Hepatocyte (in vitro differentiated cells): ENCODE measurements at places on chromosomes 6 and 20. TPM values are rescaled to one million over a fixed set of nuclear protein-coding genes. Genes with fewer than 3 reads are reported as not detected.

DNA sequence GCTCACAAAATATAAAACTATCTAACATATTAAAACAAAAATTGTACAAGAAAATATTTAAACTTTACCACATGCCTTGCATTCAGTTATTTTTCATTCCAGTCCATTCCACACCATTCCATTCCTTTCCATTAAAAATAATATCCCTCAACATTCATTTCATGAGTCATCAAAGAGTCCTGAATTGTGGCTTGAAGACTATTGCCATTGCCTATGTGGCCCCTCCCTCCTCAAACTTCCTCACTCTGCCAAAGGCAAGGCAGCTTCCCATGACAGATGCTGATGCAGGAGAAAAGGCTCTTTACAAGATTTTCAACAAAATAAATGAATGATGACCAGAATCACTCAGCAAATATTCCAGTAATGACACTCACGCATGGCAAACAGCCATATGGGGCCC lies 31.7 kb downstream of the IL20RA start:
- DNase-seq = no peak

- peak; percentile 30 for DNase-seq
Observed at GRCh38 chr6:135901774-135902524, 50.4 kb downstream of the PDE7B start.

GRCh38 chr20:39879296-39879695 lies 809.7 kb downstream of the MAFB start:
- no peak for DNase-seq

DNA sequence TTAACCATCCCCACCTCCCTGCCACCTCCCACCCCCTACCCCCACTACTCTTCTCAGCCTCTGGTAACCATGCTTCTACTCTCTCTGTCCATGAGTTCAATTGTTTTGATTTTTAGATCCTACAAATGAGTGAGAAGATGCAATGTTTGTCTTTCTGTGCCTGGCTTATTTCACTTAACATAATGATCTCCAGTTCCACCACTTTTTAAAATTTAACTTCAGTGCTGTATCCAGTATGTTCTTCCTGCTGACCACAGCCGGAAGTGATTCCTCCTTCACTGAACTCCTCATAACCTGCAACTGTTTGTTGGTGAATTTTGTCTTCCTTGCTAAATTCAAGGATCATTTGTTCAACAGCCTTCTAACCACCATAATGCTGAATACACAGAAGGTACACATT lies 3.9 kb downstream of the MAP7 start:
- no peak for DNase-seq

PLTP gene
- polyA plus RNA-seq = 623 and 823 TPM in 2 replicates

MTHFD1L gene
- polyA plus RNA-seq = 27.4 and 28.4 TPM in 2 replicates
